ENCODE measurements at places on chromosomes 1 and 21. TPM values are rescaled to one million over a fixed set of nuclear protein-coding genes. Genes with fewer than 3 reads are reported as not detected.

The DNAJB4 gene
- total RNA-seq: 10.6 TPM

The CACNA1E gene
- total RNA-seq: not detected

The HSF2BP gene
- total RNA-seq: 1.4 TPM

The PCSK9 gene
- total RNA-seq: not detected

The EDN2 gene
- total RNA-seq: not detected

The ZBTB18 gene
- 9.9 TPM for total RNA-seq

The CHODL gene
- not detected for total RNA-seq

The ANGPTL1 gene
- not detected for total RNA-seq

The CELA3B gene
- not detected for total RNA-seq

The SYCP1 gene
- not detected for total RNA-seq

The IQCC gene
- 5.7 TPM for total RNA-seq

The OR2G2 gene
- not detected for total RNA-seq

The CD164L2 gene
- total RNA-seq: not detected

The MPL gene
- total RNA-seq: not detected

The OR2T2 gene
- not detected for total RNA-seq

The AMY1C gene
- total RNA-seq: not detected

The PRRX1 gene
- total RNA-seq: not detected

The KRTAP22-1 gene
- not detected for total RNA-seq

The OR6N1 gene
- total RNA-seq: not detected

The LCE6A gene
- total RNA-seq: not detected

The MTARC1 gene
- total RNA-seq: not detected

The FAAH gene
- total RNA-seq: 5.1 TPM

The CA6 gene
- total RNA-seq: 1.2 TPM

The KCNK2 gene
- total RNA-seq: not detected

The TEDDM1 gene
- total RNA-seq: not detected

The CYP4Z1 gene
- total RNA-seq: not detected

The TCEA3 gene
- total RNA-seq: 1.4 TPM

The ZYG11B gene
- total RNA-seq: 11.2 TPM

The OR2T29 gene
- total RNA-seq: not detected

The CD1C gene
- 0.37 TPM for total RNA-seq

The PINK1 gene
- total RNA-seq: 7.9 TPM

The PAQR7 gene
- total RNA-seq: 8.1 TPM

The ARID4B gene
- 39.9 TPM for total RNA-seq

The FHAD1 gene
- total RNA-seq: not detected

The SLC22A15 gene
- 0.68 TPM for total RNA-seq

The MYBPHL gene
- not detected for total RNA-seq

The TRAF3IP3 gene
- total RNA-seq: 209 TPM

The VAV3 gene
- 4.4 TPM for total RNA-seq

The WDR64 gene
- not detected for total RNA-seq

The GUCA2A gene
- total RNA-seq: not detected

The AQP10 gene
- not detected for total RNA-seq

The SMPDL3B gene
- total RNA-seq: not detected

The VCAM1 gene
- 3.5 TPM for total RNA-seq

The BARHL2 gene
- total RNA-seq: not detected

The SLAMF9 gene
- not detected for total RNA-seq

The SH2D2A gene
- total RNA-seq: 170 TPM

The SPOCD1 gene
- 0.18 TPM for total RNA-seq

The GPATCH2 gene
- 9.5 TPM for total RNA-seq

The NR1I3 gene
- total RNA-seq: not detected

The ZNF695 gene
- 0.44 TPM for total RNA-seq

The SFN gene
- total RNA-seq: not detected

The CADM3 gene
- not detected for total RNA-seq

The LHX8 gene
- not detected for total RNA-seq

The PCAT6 gene
- 0.51 TPM for total RNA-seq

The PGLYRP3 gene
- not detected for total RNA-seq

The ZFP69B gene
- total RNA-seq: 5.6 TPM

Data from CD8-positive, alpha-beta memory T cell (primary cell).